Stimulated activated CD8-positive, alpha-beta memory T cell treated with anti-CD3 and anti-CD28 coated beads, Interleukin-15, amount 100 ng/mL, for 4 hours (primary cell): ENCODE measurements at places on chromosomes 4 and X.

GRCh38 chr4:87566276-87566675 lies 37.1 kb upstream of the SPARCL1 start:
- no peak for DNase-seq

DNA sequence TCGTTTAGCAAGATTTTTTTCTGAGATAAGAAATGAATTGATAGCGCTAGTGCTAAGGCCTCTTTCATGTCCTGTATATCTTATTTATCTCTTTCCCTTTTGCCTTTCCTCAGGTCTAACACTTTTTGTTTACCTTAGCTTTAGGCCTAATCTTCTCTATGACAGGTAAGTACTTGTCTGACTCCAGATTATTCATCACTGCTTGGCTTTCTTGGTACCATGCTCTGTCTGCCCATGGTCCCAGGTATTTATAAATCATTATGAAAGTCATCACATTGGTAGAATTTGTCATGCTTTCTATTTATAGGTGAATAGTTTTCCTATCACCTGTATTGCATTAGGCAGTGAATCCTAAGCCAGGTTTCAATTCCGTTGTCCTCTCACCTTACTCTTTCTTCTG lies 99.5 kb upstream of the CTSO start:
- no peak for DNase-seq

- DNase-seq = no peak
These were observed 576.0 kb upstream of the PABPC4L start for GRCh38 chr4:134777606-134778005.

DNA sequence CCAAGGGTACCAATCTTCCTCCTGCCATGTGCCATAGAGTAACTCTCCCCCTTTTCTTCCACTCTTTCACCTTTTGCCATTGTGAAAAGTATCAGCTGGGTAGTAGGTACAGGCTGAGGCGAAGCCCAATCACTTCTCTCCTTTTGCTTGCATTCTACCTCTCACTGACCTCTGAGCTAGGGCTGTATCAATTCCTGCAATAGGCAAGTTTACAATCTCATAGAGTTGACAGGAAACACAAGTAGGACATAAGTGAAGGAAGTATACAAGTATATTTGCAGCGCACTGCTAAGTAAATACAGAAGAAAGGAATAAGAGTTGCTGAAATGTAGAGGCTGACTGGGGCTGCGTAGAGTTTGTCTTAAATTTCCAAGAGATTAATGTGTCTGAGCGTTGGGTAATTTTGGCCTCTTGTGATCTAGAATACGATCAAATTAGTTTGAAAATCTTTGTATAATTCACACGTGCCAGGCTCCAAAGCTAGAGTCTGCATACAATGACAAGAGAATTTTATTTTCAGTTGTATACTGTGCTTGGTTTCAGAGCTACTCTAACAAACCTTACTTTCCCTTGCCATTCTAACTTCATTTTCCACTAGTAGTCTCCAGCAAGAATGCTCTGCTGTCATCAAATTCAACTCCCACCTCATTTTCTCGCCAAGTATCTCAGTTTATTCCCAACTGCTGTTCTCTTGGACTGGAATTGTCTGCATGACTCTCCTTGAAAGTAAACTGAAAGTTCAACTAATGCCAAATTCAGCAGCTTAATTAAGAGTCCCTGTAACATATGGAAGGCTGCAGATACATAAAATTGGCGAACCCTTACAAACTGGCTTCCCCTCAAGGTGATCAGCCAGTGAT lies 90.3 kb downstream of the ATP11C start:
- no peak for DNase-seq

DNA sequence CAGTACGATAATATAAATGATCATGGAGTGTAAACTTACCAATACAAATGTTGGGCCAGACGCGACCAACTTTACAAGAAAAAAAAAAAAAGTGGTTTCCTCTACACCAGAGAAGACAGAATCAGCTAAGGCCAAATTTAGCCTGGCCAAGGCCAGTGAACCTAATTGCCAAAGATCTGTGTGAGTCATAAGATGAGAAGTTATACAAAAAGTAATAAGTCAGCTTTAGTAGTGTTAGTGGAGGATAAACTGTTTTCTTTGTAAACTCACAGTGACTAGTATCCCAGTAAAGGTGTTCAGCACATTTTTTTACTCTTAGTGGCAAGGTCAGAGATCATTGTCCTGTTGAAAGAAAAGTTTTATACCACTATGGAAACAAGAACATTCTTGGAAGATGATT lies 531.4 kb upstream of the TECRL start:
- no peak for DNase-seq

DNA sequence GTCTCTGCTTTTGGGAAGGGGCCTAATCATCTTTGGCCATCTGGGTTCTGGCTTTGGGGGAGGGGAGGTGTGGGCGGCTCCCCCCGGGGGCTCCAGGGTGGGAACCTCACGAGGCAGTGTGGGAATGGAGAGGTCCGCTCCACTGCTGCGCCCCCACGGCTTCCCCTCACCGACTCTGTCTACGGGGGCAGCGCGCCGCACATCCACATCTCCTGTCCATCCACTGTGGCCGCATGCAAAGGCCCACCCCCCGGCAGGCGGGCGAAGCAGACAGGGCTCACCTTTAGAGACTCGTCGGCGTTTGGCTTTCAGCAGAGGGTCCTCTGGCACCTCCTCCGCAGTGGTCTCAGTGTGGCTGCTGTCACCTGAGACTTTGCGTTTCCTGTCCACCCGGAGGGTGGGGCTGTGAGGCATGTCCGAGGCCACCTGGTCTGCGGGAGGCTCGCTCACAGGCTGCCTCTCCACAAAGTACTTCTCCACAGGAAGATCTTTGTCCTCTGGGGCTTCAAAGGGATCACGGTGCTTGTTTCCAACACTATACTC lies 33.6 kb downstream of the BCOR start:
- no peak for DNase-seq

- no peak for DNase-seq
These were observed 2197.7 kb downstream of the ARAP2 start for GRCh38 chr4:34046580-34046979.

DNA sequence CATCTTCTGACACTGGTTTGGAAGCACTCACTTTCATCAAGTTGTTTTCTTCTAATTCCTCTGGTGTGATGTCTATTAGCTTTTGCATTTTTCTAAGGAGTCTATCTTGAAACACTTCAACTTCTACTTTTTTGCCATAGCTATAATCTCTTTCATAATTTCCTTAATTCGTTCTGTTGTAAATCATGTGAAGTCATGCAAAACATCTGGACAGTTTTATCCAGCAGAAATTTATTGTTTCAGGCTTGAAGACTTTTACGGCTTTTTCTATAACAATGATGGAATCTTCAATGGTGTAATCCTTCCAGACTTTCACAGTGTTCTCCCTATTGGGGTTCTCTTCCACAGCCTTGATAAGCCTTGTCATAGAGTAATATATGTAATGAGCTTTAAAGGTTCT lies 74.9 kb upstream of the PABPC4L start:
- DNase-seq = no peak

DNA sequence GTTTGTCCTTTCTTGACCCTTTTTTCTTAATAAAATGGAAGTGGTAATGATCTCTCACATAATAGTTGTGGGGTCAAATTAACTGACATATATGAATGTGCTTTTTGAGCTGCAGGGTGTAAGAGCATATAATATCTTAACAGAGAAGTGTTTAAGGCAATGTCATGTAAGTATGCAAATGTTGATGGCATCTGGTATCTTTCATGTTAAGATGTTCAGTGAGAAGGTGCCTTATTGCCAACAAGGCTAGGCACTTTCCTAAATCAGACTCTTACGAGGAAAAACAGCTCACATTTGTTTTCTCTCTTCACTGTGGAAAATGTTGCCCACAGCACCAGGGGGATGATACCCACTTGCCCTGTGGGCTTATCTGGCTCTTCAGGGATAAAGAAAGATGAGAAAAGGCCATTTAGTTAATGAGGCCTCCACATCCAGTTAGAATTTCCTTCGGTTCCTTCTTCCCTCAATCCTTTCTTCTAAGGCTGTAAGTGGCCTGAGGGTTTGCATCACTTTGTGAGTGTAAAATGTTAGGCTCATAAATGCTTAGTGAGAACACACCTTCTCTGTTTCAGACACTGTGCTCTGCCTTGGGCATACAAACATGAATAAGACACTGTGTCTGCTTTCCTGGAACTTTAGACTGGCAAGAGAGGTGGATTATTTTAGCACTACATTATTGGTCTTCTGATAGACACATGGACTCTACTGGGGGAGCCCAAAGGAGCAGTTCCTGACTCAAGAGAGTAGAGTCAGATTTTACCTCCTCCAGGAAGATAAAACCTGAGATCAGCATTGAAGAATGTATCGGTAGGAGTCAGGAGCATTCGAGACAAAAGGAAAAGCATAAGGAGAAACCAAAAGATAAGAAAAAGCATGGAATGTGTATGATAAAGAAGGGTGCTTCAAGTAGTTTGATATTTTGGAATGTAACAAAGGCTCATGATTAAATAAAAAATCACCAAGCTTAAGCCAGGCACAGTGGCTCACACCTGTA lies 135.5 kb downstream of the SOWAHB start:
- DNase-seq = no peak

- DNase-seq = no peak
These were observed 19.0 kb downstream of the PHKA2 start for GRCh38 chrX:18964901-18965300.

- no peak for DNase-seq
These were observed 4.9 kb downstream of the SLC9A7 start for GRCh38 chrX:46754036-46754435.
